ENCODE measurements at places on chromosomes 13 and 19. TPM values are rescaled to one million over a fixed set of nuclear protein-coding genes. Genes with fewer than 3 reads are reported as not detected.

The GPC6 gene
- 1.1 TPM for total RNA-seq

The FFAR2 gene
- not detected for total RNA-seq

The CDADC1 gene
- 4.0 TPM for total RNA-seq

The C19orf73 gene
- total RNA-seq = 0.71 TPM

The ZNF260 gene
- total RNA-seq = 14.4 TPM

The PLPP2 gene
- 13.8 TPM for total RNA-seq

The DMKN gene
- total RNA-seq = 264 TPM

The CD22 gene
- total RNA-seq = not detected

The CFAP97D2 gene
- not detected for total RNA-seq

The WDR88 gene
- not detected for total RNA-seq

The FAM216B gene
- total RNA-seq = not detected

The CATSPERD gene
- not detected for total RNA-seq

The OLFM4 gene
- total RNA-seq = not detected

The SIGLEC9 gene
- total RNA-seq = not detected

The RNF126 gene
- 74.3 TPM for total RNA-seq

The ZNF541 gene
- not detected for total RNA-seq

The AZU1 gene
- total RNA-seq = not detected

The NKPD1 gene
- 0.04 TPM for total RNA-seq

The KLF1 gene
- total RNA-seq = not detected

The GPR42 gene
- total RNA-seq = not detected

The APOC4 gene
- not detected for total RNA-seq

The STXBP2 gene
- 43.0 TPM for total RNA-seq

The TPRX2 gene
- total RNA-seq = not detected

The FXYD1 gene
- total RNA-seq = 0.35 TPM

The FGF21 gene
- not detected for total RNA-seq

The TTC9B gene
- total RNA-seq = not detected

The ZNF486 gene
- total RNA-seq = 9.6 TPM

The ATP1A3 gene
- total RNA-seq = not detected

The SLITRK5 gene
- 0.17 TPM for total RNA-seq

The CCDC70 gene
- not detected for total RNA-seq

The NLRP7 gene
- total RNA-seq = not detected

The TRPM4 gene
- total RNA-seq = 17.6 TPM

The TEX26 gene
- not detected for total RNA-seq

All from foreskin keratinocyte (primary cell).